ENCODE measurements at places on chromosomes 16 and 17.

DNA sequence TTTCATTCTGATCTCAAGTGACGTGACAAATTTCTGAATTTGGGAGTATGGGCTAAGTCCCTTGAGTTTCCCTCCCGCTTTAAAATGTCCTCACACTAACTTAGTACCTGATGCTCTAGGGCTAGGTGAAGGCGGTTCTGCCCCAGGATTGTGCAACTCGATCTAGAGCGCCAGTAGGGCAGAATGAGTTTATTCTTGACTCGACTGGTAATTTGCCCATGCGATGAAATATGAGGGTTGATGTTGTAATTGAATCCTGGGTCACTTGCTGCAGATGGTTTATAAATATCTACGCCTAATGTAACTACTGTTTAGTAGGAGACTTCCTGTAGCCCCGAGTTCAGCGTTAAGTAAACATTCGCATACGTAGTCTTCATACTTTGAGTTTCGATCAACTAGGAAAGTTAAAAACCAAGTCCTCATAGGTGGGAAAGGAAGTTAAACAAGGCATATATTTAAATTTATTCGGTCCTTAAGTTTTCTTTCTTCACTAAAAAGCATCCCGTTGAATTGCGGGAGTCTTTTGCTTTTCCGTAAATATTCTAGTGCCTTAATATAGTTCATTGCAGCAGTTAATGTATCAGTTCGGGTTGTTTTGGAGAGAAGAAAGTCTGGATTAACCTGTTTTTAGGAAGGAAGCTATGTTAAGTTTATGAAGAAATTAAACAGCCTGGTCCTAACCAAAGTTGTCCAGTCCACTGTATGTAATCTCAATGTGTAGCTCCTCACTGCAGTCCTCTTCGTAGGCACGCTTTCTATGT, 1.6 kb downstream of the CTCF start:
- DNase-seq, result no peak

GRCh38 chr16:88978608-88979346, 1.8 kb upstream of the CBFA2T3 start:
- no peak for DNase-seq

DNA sequence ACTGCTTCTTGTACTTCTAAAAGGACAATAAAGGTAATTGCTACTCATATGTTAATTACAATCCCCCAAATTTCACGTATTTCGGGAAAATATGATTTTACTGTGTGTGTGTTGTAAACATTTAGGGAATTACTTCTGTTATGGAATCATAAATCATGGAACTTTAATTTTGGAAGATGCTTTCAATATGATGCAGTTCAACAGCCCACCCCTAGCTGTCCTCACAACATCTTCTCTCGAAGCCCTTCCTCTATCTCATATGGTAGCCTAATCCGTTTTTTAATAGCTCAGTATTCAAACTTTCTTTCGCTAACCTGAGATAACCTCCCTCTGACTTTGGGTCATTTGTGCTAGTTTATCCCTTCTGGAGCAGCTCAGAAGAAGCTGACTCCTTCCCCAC, 78.4 kb downstream of the ANKFN1 start:
- no peak for DNase-seq

DNA sequence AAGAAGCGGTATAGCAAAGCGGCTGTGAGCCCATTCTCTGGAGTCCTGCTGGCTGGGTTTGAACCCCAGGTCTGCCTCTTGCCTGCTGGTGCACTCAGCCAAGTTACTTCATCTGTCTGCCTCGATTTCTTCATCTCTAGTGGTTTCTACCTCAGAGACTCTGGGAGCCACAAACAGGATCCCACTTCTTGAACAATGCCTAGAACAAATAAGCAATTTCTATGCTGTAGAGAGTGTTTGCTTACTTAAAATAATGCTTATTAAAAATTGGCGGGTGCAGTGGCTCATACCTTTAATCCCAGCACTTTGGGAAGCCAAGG, 75.5 kb downstream of the CMIP start:
- DNase-seq, result no peak

- DNase-seq, result no peak
Measured at GRCh38 chr17:82984751-82985427, 94.5 kb upstream of the METRNL start.

- DNase-seq, result no peak
Measured at GRCh38 chr16:77894162-77894561, 105.8 kb downstream of the VAT1L start.

GRCh38 chr17:12118617-12119016, 97.9 kb downstream of the MAP2K4 start:
- no peak for DNase-seq

DNA sequence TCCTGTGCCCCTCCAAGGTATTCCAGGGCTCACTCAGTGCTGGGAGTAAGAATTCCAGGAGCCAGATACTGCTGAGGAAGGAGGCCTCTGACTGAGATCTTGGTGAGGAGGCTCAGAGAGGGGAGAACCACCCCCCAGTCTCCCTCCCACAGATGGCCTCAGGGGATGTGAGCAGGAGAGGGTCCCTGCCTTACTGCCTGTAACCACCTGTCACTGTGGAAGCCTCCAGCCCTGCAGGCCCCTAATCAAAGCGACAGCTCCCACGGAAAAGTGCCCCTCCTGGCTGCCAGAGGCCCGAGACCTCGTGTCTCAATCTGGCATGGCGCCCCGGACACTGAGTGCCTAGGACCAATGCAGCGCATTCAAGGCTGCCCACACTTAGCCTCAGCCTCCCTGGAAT, 7.7 kb upstream of the C17orf113 start:
- no peak for DNase-seq

- no peak for DNase-seq
Measured at GRCh38 chr16:47713225-47713595, 252.1 kb downstream of the PHKB start.

DNA sequence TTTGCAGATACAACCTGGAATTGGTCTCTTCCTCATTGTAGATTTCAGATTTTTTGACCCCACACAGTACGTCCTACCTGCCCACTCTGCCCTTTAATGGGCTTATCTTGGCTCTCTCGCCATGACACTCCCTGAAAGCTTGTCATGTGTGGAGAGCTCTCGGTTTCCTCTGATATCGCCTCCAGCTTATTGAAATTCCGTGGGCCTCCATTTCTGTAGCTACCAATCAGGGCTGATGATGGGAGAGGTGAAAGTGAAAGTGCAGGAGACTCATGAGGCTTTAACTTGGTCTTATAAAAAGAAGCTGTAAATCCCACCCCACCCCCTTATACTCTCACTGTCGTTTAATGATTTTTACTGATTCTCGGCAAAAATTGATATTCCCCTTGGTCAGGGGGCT, 17.7 kb downstream of the HOXB1 start:
- peak; percentile 5 for DNase-seq

DNA sequence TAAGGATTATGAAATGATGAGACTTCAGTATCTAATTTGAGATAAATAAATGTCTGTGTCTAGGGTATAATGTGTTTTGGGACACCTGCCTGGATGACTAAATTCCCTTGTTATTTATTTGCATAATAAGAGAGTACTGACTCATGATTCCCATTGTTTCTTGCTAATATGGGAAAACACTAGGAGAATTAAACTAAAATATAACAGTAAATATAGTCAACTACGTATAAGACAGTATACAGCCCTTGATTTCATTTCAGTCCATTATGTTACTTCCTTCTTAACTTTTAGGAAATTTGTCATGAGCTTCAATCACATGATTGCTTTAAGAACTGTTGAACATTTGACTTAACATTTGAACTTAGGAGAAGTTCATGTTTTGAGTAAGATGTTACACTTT, 62.4 kb downstream of the VMP1 start:
- no peak for DNase-seq

- no peak for DNase-seq
Measured at GRCh38 chr16:11734025-11734652, 8.5 kb downstream of the TXNDC11 start.

DNA sequence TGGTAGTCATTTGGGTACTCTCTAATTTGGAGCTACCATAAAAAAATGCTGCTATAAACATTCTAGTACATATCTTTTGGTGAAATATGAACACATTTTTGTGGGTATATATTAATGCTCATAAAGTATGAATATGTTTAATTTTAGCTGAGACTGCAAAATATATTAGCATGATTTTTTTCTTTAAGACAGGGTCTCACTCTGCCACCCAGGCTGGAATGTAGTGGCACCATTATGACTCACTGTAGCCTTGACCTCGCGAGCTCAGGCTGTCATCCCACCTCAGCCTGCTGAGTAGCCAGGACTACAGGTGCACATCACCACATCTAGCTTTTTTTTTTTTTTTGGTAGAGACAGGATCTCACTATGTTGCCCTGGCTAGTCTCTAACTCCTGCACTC, 371.7 kb downstream of the SOX9 start:
- DNase-seq, result no peak

Data from activated CD4-positive, alpha-beta T cell treated with anti-CD3 and anti-CD28 coated beads, Interleukin-2, amount 50 U/mL, for 4 hours (primary cell).